ENCODE measurements at places on chromosomes 6 and 20. TPM values are rescaled to one million over a fixed set of nuclear protein-coding genes. Genes with fewer than 3 reads are reported as not detected.

Gene ARFGEF3
- 8.5 TPM for polyA plus RNA-seq

Gene ANKRD66
- polyA plus RNA-seq, result not detected

Gene COL9A3
- polyA plus RNA-seq, result 10.3 TPM

Gene OARD1
- 66.1 TPM for polyA plus RNA-seq

Gene HRH3
- 0.15 TPM for polyA plus RNA-seq

Gene CDYL
- 27.7 TPM for polyA plus RNA-seq

Gene ECT2L
- polyA plus RNA-seq, result 0.55 TPM

Gene FAM110A
- polyA plus RNA-seq, result 7.6 TPM

Data from left kidney (tissue), 8 donors.